Chondrocyte (in vitro differentiated cells): ENCODE measurements at places on chromosomes 3 and 15. TPM values are rescaled to one million over a fixed set of nuclear protein-coding genes. Genes with fewer than 3 reads are reported as not detected.
A peak's percentile ranks its signal among the peaks of the same experiment; 100 is the strongest.

DNA sequence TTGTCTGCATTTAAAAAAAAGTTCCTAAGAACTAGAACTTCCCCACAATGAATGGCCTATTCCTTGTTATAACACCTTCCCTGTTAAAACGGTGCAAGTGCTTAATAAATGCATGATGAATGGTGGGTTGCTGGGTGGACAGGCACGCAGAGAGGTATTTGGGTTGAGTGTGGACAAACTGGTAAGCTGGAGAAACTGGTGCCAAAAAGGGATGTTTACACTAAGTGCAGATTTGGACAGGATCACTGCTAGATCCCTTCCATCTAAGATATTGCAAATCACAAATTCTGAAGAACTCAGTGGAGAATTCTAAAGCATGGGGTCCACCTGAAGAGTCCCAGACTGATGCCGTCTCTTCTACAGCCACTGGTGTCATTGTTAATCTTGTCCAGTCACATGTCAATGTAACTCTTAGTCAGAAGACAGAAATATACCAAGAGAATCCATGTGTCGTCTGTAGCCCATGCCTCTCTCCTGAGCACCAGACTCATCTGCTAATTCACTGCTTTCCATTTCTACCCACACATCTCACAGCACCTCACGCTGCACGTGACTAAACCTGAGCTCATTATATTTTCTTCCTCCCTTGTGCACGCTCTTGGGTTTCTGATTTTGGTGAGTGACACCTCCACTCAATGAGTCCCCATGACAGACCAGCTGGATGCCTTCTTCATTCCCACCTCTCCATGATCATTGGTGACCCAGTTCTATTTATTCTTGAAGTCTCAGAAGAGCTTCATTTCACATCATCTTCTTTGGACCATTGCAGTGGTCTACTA is 328.9 kb downstream of the THSD4 start:
- no peak overlapping the region for H3K27ac ChIP-seq
- DNase-seq = no peak
- H3K36me3 ChIP-seq = no peaks in the 10 kb centered on the region
- no peak overlapping the region for H3K4me3 ChIP-seq
- H3K4me1 ChIP-seq = peaks cover 17% of the 10 kb centered on the region

DNA sequence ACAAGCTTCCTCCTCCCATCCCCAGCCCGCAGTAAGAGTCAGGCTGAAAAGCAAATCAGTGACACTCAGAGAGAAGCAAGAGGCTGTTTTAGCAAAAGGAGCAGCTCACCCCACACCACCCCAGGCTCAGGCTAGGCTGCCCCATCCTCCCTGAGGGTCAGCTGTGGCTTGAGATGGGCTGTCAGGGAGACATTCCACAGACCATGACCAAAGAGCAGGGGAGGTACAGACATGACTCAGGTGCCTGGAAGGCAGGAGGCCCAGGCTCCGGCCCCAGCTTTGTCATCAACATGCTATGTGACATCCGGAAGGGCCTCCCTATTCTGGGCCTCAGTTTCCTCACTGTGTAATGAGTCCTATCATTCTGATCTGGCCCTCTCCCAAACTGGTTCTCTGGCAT is 24.7 kb downstream of the HCN4 start:
- no peaks in the 10 kb centered on the region for H3K4me1 ChIP-seq
- DNase-seq = no peak
- H3K27me3 ChIP-seq = peaks cover 19% of the 10 kb centered on the region
- H3K36me3 ChIP-seq = no peaks in the 10 kb centered on the region
- no peak overlapping the region for H3K4me3 ChIP-seq

DNA sequence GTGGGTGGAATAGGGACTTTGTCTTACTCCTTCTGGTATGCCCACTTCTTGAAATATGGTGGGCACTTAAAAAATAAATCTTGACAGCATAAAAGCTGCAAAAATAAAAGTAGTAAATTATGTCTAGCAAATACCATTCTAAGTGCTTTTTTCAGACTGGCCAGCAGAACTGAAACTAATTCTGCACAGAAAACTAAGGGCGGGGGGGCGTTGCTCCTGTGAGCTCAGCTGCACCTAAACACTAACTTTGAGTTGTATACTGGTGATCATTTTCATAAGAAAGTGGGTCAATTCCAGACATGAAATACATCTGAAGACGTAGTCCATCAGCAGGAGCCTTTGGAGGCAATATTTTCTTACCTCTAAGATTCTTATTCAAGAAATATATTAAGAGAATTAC is 114.8 kb downstream of the WDR76 start:
- H3K4me1 ChIP-seq = no peaks in the 10 kb centered on the region
- no peaks in the 10 kb centered on the region for H3K36me3 ChIP-seq
- no peak for DNase-seq
- H3K27me3 ChIP-seq = peaks cover 9% of the 10 kb centered on the region

- peak overlapping the region; percentile 85 for H3K4me3 ChIP-seq
- no peak for DNase-seq
- peaks cover 2% of the 10 kb centered on the region for H3K36me3 ChIP-seq
- H3K27ac ChIP-seq = peak overlapping the region; percentile 68
- no peaks in the 10 kb centered on the region for H3K27me3 ChIP-seq
- H3K4me1 ChIP-seq = peaks cover 55% of the 10 kb centered on the region
These were observed 3.3 kb downstream of the HES1 start for GRCh38 chr3:194139071-194139813.

DNA sequence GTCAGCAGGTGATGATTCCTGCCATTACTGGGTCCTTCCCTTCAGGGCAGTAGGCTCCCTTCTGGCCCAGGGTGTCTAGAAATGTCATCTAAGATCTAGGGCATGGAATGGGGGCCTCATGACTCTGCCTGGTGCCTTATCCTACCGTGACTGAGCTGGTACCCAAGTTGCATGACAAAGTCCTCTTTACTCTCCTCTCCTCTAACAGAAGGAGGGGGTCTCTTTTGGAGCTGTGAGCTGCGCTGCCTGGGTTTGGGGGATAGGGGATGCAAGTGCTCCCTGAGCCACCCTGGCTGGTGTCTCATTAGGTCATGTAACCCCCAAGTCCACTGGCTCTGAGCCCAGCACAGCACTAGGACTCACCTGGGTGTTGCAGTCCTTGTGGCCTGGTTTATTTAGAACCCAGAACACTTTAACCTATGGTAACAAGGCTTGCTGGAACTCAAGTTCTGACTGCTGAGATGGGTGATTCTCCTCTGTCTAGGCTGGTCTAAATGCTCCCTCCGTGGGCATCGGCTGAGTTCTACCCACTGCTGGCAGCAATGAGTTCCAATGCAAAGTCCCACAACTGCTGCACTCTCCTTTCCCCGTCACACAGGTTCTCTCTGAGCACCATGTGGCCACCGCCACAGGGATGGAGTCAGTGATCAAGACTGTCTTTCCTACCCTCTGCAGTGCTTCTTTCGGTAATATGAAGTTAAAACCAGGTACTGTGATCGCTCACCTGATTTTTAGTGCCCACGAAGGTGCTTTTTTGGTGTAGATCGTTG is 34.0 kb downstream of the XXYLT1 start:
- no peak overlapping the region for H3K27ac ChIP-seq
- DNase-seq = no peak
- H3K4me1 ChIP-seq = peaks cover 29% of the 10 kb centered on the region
- H3K27me3 ChIP-seq = no peaks in the 10 kb centered on the region
- no peak overlapping the region for H3K4me3 ChIP-seq

- H3K4me1 ChIP-seq = peaks cover 98% of the 10 kb centered on the region
- H3K27me3 ChIP-seq = no peaks in the 10 kb centered on the region
- peak overlapping the region; percentile 93 for H3K27ac ChIP-seq
- H3K36me3 ChIP-seq = peaks cover 15% of the 10 kb centered on the region
- H3K4me3 ChIP-seq = peak overlapping the region; percentile 8
These were observed 85.0 kb downstream of the FBN1 start for GRCh38 chr15:48560321-48561051.

DNA sequence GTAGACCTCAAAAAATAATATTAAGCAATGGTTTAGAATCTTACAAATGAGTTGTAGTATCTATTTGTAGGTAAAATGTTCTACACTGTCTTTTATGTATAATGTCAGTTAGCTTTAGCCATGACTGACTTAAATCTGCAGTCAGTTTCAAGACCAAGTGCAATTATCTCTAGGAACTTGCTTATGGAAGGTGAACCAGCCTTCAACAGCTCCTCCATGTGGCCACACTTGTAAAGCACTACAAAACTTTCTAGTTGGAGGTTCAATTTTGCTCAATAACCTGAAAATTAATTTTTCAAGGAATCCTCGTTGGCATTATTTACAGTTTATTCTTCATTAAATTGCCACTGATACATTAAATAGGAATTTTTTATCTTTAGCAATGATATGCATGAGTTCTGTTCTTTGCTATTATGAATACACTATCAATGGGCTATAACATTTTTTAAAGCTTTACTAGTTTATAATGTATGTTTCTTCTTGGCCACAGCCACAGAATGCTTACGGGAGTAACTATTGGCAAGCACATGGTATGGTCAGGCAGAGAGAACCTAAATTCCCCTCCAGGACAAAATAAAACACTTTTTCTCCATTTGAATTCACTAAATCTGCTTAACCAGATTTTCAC is 315.3 kb upstream of the UBE2E2 start:
- no peaks in the 10 kb centered on the region for H3K36me3 ChIP-seq
- no peak overlapping the region for H3K27ac ChIP-seq
- no peak overlapping the region for H3K4me3 ChIP-seq
- DNase-seq = no peak
- peaks cover 17% of the 10 kb centered on the region for H3K27me3 ChIP-seq
- H3K4me1 ChIP-seq = no peaks in the 10 kb centered on the region

- no peaks in the 10 kb centered on the region for H3K27me3 ChIP-seq
- H3K36me3 ChIP-seq = no peaks in the 10 kb centered on the region
- H3K4me3 ChIP-seq = no peak overlapping the region
- DNase-seq = no peak
These were observed 86.4 kb upstream of the ARRDC4 start for GRCh38 chr15:97874139-97874538.

DNA sequence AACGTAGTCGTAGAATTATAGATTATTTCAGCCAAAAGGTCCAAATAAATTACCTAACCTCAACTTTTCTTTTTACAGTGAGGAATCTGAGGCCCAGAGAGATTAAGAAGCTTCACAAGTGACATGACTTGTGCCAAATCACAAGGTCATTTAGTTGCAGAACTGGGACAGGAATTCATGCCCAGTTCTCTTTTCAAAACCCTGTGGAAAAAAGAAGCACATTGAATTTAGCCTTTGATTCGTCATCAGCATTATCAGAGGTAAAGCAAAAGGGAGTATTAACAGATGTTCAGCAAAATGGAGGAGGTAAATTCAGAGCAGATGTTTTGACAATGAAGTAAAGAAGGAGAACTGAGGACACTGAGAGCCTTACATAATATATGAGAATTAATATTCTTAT is 4.5 kb downstream of the SERPINI2 start:
- H3K4me1 ChIP-seq = no peaks in the 10 kb centered on the region
- DNase-seq = no peak
- H3K27me3 ChIP-seq = peaks cover 14% of the 10 kb centered on the region

GRCh38 chr3:187741403-187742350 is 3.6 kb downstream of the BCL6 start:
- no peak for DNase-seq
- peak overlapping the region; percentile 87 for H3K4me3 ChIP-seq
- H3K27me3 ChIP-seq = no peaks in the 10 kb centered on the region
- peak overlapping the region; percentile 96 for H3K27ac ChIP-seq
- H3K4me1 ChIP-seq = peaks cover 64% of the 10 kb centered on the region

- peak overlapping the region; percentile 96 for H3K27ac ChIP-seq
- no peaks in the 10 kb centered on the region for H3K36me3 ChIP-seq
- no peaks in the 10 kb centered on the region for H3K27me3 ChIP-seq
These were observed 1.9 kb downstream of the RAP2B start for GRCh38 chr3:153163756-153164550.

- H3K36me3 ChIP-seq = no peaks in the 10 kb centered on the region
- no peaks in the 10 kb centered on the region for H3K4me1 ChIP-seq
- peaks cover 8% of the 10 kb centered on the region for H3K27me3 ChIP-seq
- no peak overlapping the region for H3K27ac ChIP-seq
- H3K4me3 ChIP-seq = no peak overlapping the region
These were observed 35.1 kb downstream of the P2RY1 start for GRCh38 chr3:152870027-152870426.

- no peak for DNase-seq
- H3K27me3 ChIP-seq = no peaks in the 10 kb centered on the region
- H3K36me3 ChIP-seq = peaks cover 2% of the 10 kb centered on the region
- peaks cover 25% of the 10 kb centered on the region for H3K4me1 ChIP-seq
These were observed 98.8 kb downstream of the DHX36 start for GRCh38 chr3:154225536-154225935.

DNA sequence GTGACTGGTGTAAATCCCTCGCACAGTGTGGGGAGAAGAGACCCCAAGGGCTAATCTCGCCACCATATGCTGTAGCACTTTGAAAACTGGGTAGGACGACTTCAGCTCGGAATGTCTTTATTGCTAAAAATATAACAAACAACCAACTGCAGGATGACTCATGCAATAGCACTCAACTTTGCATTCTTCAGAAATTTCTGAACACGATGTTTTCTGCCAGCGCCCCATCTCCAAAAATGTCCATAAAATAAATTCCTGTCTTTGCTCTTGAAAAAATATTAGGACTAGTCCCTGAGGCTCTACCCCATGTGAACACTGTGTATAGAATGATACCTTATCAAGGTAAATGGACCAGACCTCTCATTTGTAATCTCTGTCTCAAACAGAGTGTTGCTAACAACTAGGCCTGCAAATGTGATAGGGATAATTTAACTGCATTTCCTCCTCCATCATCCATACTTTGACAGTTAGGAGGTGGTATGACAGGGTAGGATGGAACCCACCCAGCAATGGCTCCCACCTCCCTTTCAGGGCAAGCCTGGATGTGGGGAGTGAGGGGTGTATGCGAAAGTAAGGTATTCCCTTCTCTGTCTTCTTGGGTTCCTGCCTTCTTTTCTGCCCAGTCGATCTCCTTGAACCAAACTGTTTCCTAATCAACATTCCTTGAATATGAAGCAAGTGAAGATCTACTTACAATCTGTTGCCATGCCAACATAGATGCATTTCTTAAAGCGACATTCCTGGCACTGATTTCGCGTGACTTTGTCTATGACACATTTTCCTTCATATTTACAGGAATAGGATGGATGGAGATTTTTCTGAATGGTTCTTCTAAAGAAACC is 201.1 kb downstream of the NR1D2 start:
- no peak for DNase-seq
- peak overlapping the region; percentile 97 for H3K27ac ChIP-seq
- peaks cover 32% of the 10 kb centered on the region for H3K4me1 ChIP-seq
- H3K4me3 ChIP-seq = peak overlapping the region; percentile 43
- H3K27me3 ChIP-seq = no peaks in the 10 kb centered on the region

SPTBN5 gene
- 2.2 to 3.8 TPM (median 2.9 TPM) in 3 replicates for total RNA-seq

GOLGA8S gene
- 0.32 to 0.94 TPM (median 0.46 TPM) in 3 replicates for total RNA-seq

LARP6 gene
- 79.4 to 138 TPM (median 135 TPM) in 3 replicates for total RNA-seq

ACAN gene
- 21.5 to 176 TPM (median 171 TPM) in 3 replicates for total RNA-seq

SFMBT1 gene
- total RNA-seq = 8.4 to 9.0 TPM (median 8.4 TPM) in 3 replicates

NFKBIZ gene
- 17.6 to 22.8 TPM (median 18.9 TPM) in 3 replicates for total RNA-seq

KBTBD12 gene
- not detected in 3 replicates for total RNA-seq

MYL3 gene
- 0.22 to 0.82 TPM in 2 of 3 replicates, not detected in the other for total RNA-seq

SMAD6 gene
- 5.2 to 29.0 TPM (median 6.6 TPM) in 3 replicates for total RNA-seq
